Dorsolateral prefrontal cortex (tissue), 122 donors: ENCODE measurements at places on chromosomes 7 and 10. TPM values are rescaled to one million over a fixed set of nuclear protein-coding genes. Genes with fewer than 3 reads are reported as not detected.

Gene ACTL6B
- total RNA-seq = 71.5 TPM

Gene SPDYE16
- total RNA-seq = 0.82 TPM

Gene TMEM184A
- 0.16 TPM for total RNA-seq

Gene CHST3
- 18.9 TPM for total RNA-seq

Gene SPDYE9
- total RNA-seq = not detected

Gene JCAD
- 39.3 TPM for total RNA-seq

Gene MNX1
- total RNA-seq = not detected

Gene SORBS1
- 356 TPM for total RNA-seq

Gene CALML5
- not detected for total RNA-seq

Gene TYW1
- 17.2 TPM for total RNA-seq

Gene GPR158
- 55.5 TPM for total RNA-seq

Gene PLCE1
- 12.6 TPM for total RNA-seq

Gene CPA5
- 1.4 TPM for total RNA-seq

Gene ZNF804B
- total RNA-seq = 2.8 TPM

Gene OPN4
- total RNA-seq = 1.9 TPM
